ENCODE measurements at places on chromosomes 16 and 17.

DNA sequence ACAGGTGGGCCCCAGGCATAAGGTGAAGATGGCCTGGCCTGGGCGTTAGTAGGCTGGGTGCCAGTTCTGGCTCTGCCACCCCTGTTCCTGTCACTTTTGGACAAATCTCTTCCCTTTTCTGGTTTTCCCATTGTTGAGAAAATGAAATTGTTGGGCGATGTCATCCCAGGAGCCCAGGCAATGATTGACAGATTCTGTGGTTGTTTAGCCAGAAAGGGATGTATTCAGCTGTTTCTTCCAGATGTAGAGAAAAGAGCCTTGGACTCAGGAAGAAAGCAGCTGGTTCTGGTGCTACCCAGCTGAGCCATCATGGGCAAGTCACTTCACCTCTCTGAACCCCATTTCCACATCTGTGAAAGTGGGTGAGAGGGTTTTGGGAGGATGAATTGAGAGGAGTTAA lies 60.1 kb upstream of the MRTFB start:
- no peak for DNase-seq

DNA sequence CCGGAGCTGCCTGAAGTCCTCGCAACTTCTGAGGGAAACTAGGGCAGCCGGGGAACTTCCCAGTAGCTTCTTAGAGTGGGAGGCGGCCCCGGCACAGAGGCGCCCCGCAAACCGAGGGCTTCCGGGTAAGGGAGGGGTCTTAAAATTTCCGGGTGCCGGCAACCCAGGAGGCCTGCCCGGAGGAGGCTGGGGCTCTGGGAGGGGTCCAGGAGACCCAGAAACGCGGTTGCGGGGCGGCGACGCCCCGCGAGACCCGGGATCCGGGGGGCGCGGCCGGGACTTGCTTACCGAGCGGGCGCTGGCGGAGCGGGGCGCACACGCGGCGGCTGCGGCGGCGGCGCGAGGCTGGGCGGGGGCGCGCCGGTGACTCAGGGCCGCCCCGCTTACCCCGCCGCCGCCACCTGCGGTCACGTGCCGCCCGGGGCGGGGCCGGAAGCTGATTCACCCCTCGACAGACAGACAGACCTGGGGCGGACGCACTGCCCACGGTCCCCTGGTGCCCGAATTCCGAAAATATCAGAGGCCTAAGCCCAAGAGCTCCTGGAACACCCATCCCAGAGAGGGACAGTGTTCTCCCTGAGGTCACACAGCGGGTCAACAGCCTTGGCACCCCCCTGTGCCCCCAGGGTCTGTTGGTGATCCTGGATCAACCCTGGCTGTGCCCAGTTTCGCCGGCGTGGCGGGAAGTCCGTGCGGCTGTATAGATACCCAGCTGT lies at the start of gene FAM83G:
FAM83G (minus strand) TSS at position 344 of the 716 bp plus-strand sequence. CDS start 723 bp downstream, outside the sequence.
- peak; percentile 63 for DNase-seq

DNA sequence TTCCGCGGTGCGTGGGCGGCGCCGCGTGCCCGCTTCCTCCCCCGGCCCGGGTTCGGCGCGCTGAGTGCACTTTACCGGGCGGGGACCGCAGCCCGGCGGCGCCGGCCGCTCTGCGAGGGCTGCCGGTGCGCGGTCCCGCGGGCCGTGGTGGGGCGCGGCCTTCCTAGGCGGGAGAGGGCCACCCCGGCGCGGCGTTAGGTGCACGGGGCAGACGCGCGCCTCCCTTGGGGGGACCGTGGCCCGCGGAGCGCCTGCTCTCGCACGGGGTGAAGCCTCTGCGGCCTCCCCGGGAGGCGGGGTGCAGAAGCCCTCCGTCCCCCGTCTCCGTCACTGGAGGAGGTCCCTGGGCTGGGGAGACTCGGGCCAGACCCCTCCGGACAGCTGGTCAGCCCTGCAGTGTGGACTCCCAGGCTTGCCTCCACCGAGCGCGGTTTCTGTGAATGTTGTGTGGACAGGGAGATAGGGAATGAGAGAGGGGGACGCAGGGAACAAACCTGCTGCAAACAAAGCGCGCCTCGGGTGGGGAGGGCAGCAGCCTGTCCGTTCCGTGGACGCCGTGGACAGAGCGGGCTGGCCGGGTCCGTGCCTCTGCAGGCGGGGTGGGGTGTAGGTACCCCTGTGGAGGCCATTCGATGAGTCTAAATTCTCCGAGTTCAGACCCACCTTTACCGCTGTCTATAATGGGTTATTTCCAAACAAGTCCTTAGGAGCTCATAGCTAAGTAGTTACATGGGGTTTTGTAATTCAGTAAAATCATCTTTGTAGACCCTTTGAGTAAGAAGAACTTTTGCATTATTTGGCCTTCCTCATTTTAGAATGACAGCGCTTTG lies 721 bp downstream of the TBCD start:
- no peak for DNase-seq

DNA sequence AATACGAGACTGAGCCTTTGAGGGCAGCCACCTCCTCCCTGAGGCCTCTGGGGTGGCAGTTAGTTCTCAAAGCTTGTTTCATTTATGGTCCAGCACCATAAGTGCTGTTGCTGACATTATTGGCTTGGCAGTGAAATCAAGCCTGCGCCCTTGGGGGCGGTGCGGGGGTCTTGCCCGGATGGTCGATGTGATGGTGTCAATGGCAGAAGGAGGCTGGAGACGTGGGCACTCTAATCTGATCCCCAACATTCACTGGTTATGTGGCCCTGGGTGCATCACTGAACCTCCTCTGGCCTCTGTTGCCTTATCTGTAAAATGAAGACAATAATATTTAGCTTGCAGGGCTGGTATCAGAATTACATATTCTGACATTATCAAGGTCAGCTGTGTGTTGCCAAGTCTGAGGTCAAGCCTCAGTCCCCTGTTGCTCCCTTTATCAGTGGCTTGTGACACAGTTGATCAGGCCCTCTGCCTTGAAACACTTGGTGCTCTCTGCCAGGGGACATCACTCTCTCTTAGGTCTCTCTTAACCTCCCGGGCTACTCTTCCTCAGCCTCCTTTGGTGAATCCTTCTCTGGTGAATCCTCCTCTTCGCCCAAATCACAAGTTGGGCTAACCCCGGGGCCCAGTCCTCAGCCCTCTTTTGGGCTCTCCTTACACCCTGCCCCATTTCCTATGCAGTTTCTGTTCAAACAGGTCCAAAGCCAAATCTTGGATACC lies 11.8 kb upstream of the TMEM220 start:
- no peak for DNase-seq

GRCh38 chr17:50064253-50065001 lies 8.5 kb downstream of the ITGA3 start:
- DNase-seq: peak; percentile 97

GRCh38 chr17:9916108-9916507 lies 11.0 kb upstream of the RCVRN start:
- no peak for DNase-seq

DNA sequence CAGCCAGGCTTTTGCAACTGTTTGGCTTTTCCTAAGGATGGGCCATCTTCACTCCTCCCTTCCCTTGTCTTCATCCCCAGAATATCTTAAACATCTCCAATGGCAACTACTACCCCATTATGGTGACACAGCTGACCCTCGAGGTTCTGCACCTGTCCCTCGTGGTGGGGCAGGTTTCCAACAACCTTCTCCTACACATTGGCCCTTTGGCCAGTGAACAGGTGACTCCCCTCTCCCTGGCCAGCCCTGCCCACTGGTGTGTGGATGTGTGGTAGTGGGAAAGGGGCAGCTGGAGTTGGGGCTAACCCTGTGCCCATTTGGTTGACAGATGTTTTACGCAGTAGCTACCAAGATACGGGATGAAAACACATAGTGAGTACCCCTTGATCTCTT lies 4.7 kb downstream of the TMEM106A start:
- DNase-seq: no peak

- no peak for DNase-seq
These were observed 44.1 kb downstream of the SRCIN1 start for GRCh38 chr17:38561416-38562214.

- DNase-seq: peak; percentile 88
These were observed 472 bp upstream of the ARHGDIA start for GRCh38 chr17:81871387-81872230.

DNA sequence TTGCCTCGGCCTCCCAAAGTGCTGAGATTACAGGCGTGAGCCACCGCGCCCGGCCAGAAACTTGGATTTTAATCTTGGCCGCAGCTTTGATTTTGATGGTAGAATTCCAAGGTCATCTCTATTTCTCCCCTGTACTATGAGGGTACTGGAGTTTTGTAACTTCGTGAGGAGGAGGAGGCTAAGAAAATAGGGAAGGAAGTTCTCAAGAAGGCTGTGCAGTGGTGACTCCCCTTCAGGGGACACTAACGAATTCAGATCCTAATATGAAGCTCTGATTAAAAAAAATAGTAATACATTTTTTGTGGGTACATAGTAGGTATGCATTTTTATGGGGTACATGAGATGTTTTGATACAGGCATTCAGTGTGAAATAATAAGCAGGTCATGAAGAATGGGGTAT lies 55.9 kb downstream of the LDHD start:
- DNase-seq: no peak

- no peak for DNase-seq
These were observed 65.3 kb downstream of the METRNL start for GRCh38 chr17:83144421-83145357.

- peak; percentile 96 for DNase-seq
These were observed 41.8 kb upstream of the ARL4D start for GRCh38 chr17:43356999-43357398.

- DNase-seq: no peak
These were observed 5.7 kb downstream of the FOXF1 start for GRCh38 chr16:86515777-86516622.

DNA sequence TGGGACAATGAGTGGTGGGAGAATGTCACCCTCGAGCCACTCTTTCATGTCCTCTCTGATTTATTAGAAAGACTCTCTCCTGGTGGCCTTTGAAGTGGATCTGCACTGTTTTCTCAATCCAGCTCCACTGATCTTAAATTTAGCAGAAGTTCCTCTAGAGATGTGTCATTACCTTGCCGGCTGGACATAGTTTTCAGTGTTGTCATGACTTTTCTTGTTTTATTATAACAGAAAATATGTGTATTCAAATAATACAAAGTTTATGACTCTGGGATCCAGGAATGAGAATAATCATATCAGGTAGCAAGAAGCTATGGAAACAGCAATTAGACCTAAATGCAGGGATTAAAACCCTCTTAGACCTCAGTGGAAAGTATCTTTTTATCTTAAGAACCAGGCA lies 247.5 kb upstream of the ELAC2 start:
- no peak for DNase-seq

GRCh38 chr16:81740169-81740568 lies 38.9 kb upstream of the PLCG2 start:
- DNase-seq: no peak

GRCh38 chr16:10465821-10466220 lies 80.0 kb downstream of the ATF7IP2 start:
- DNase-seq: no peak

GRCh38 chr17:27236717-27237315 lies 57.1 kb upstream of the WSB1 start:
- DNase-seq: peak; percentile 33

DNA sequence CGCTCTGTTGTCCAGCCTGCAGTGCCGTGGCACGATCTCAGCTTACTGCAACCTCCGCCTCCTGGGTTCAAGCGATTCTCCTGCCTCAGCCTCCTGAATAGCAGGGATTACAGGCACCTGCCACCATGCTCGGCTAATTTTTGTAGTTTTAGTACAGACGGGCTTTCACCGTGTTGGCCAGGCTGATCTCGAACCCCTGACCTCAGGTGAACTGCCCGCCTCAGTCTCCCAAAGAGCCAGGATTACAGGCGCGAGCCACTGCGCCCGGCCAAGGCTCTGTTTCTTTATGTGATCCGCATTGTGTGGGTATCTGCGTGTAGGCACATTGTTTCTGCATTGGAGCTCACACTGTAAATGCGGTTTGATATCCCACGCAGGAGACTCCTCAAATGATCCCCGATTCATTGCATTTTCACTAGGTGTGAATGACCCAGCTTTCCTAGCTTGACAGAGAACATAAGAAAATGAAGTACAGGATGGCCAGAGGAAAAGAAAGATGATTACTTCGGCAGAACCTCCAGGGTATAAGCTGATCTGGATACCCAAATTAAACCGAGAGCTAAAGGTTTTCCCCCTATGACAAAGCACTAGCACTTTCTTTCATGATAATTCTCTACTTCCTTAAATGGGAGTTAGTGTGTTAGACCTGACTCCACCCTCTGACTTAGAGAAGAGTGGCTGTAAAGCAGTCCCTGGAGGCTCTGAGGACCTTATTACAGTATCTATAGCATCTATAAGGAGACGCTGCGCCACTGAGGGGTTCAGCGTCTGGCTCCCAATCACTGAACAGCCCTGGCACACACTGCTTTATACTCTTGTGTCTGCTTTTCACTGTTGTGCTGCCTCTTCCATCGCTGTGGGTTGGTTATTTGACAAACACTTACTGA lies 17.3 kb downstream of the COTL1 start:
- no peak for DNase-seq

DNA sequence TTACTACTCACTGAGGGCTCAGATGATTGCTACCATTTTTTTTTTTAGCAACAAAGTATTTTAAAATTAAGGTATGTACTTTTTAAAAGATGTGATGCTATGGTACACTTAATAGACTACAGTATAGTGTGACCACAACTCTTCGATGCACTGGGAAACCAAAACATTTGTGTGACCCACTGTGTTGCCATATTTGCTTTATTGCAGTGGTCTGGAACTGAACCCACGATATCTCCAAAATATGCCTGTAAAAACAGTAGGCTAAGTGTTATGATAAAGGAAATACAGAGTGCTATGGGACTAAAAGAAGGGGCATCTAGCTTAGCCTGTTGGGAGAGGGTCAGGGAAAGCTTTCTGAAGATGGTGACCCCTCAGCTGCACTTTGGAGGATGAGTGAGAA lies 41.6 kb upstream of the HNF1B start:
- no peak for DNase-seq
